ENCODE measurements at places on chromosomes 7 and 10.

DNA sequence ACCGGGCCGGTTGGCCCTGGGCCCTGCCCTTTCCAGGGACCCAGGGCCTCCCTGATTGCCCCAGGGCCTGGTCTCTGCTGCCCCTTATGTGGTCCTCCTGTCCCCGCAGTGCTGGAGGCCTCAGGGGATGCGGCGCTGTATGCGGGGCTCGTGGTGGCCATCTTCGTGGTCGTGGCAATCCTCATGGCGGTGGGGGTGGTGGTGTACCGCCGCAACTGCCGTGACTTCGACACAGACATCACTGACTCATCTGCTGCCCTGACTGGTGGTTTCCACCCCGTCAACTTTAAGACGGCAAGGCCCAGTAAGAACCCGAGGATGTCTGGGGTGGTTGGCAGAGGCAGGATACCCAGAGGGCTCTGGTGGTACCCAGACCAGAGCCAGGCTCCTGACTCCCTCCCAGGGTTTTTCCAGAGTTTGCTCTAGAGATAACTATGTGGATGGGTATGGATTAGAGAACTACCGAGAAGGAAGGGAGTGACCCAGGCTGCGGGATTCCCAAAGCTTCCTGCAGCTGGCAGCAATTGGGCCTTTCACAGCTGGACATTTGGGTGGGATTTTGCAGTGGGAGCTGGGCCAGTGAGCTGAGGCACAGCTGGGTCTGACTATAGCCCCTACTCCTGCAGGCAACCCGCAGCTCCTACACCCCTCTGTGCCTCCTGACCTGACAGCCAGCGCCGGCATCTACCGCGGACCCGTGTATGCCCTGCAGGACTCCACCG is 28.1 kb upstream of the SLC29A3 start:
- DNase-seq = no peak

DNA sequence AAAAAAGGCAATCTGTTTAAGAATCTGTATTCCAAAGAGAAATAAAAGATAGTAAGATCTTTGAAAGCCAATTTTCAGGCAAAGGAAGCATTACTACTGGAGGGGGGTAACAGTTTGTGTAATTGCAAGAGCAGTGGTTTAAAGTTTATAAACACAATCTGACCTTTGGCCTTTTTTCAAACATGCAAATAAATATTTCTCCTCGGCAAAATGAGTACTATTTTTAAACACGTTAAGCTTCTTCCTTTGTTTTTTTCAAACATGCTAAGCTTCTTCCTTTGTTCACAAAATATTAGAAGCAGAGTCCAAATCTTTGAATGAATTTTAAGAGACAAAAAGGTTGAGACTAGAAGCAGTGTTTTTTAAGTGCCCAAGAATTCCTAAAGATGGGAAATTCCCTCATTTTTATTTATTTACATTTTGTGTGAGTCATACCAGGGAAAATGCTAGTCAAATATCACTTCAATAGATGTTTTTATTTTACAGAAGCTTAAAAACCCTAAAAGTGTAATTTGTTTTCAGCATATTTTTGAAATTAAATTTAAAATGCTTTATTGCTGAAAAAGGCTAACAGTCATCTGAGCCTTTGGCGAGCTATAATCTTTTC is 229.3 kb downstream of the GPR37 start:
- no peak for DNase-seq

DNA sequence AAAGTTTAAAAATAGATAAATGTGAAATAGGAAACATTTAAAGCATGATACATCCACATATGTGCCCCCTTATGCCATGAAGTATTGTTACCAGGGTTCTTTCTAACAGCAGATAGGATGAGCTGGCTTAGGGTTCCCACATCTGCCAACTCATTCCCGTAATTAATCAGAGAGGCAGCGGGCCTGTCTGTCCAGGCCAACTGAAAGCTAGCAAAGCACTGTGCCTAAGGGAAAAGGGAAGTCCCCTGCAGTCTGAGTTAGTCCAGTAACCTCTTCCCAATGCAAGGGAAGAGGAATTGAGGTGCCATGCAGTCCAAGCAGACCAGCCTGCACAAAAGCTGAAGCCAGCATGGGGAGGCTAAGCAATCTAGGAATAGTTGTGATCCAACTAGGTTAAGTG is 18.3 kb upstream of the ZC3HAV1L start:
- DNase-seq = no peak

DNA sequence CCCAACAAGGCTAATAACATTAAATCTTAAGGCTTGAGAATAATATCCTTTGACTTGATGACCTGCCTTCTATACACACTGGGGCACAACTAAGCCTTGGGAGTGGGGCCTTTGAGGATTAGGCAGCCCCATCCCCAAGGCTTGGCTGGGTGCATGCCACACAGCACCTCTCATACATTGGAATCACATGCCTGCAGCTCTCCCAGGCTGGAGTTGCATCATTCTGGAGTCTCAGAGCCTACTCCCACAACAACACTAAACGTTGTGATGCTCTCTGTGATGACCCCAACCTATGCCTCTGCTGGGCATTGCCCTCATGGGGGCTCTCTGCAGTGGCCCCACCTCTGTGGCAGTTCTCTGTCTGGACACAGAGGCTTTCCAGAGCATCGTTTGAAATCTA is 31.9 kb upstream of the SGCE start:
- DNase-seq = no peak

- no peak for DNase-seq
Measured at GRCh38 chr10:97058521-97058920, 127.2 kb downstream of the SLIT1 start.

DNA sequence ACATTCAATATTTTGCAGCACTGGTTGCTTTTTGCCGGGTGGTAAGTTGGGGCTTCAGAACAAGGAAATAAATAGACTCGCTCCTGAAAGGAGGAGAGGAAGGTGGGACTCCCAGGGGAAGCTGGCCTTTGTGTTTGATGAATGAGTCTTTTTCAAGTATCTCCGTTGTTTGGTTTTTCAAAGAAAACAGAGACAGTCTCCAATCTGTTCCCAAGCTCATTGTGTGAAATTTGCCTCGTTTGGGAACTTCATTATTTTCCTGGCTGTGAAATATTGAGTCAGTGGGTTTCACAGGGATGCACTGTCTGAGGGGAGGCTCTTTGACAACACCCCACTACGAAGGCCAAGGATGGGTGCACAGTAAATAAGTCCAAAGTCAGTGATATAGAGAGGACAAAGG is 38.7 kb upstream of the KIAA1217 start:
- no peak for DNase-seq

GRCh38 chr10:88260329-88261051 is 322.6 kb downstream of the RNLS start:
- no peak for DNase-seq

DNA sequence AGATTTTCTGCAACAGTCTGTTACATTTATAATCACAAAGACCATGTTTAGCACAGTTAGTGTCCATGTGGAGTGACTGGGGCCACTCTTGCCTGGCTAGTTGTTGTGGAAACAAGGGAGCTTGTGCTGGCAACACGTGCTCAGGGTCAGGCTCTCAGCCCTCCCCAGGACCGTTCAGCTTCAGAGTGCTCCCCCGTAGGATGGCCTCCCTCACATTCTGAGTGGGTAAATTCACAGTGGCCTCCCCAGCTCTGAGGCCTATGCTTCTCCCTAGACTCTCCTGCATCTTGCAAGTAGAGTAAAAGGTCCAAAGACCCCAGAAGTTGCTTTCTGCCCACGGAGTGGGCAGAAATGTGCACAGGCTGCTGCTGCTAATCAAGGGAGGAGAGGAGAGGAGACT is 122.3 kb downstream of the ADCY1 start:
- no peak for DNase-seq

DNA sequence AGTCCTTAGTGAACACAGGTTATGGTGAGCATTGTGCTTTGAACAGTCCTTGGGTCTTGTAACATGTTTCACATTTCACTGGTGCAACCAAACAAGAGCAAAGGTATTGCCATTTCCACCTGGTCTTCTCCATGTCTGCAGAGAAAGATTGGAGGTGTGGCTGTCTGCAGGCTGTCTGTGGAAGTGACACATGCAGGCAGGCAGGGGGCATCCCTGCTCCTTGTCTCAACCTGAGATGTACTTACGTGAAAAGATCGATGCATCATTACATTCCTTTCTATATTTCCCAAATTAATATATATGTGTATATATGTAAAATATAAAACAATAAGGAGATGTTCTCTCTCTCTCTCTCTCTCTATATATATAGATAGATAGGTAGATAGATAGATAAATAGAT is 54.3 kb downstream of the LRRC18 start:
- DNase-seq = no peak

DNA sequence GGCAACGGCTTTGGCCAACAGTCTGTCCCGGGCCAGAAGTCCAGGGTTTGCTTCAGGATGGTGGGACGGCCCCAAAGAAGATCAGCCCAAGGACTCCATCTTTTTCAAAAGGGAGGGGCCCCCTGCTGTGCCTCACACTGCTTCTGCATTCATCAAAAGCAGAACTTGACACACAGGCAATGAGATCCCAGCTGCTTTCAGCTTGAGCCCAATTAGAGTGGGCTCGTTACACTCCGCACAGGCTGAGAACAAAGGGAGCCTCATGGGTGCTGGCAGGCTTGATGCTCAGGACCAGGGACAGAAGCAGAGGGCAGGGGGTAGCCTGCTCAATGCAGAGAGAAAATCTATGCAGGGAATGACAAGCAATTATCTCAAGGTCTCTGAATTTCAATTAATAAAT is 45.5 kb downstream of the VOPP1 start:
- DNase-seq = no peak

GRCh38 chr7:7869651-7870050 is 98.9 kb upstream of the GLCCI1 start:
- DNase-seq = no peak
